ENCODE measurements at places on chromosomes 5 and 9.

GRCh38 chr9:12716823-12717600 lies 23.8 kb downstream of the TYRP1 start:
- DNase-seq = no peak

DNA sequence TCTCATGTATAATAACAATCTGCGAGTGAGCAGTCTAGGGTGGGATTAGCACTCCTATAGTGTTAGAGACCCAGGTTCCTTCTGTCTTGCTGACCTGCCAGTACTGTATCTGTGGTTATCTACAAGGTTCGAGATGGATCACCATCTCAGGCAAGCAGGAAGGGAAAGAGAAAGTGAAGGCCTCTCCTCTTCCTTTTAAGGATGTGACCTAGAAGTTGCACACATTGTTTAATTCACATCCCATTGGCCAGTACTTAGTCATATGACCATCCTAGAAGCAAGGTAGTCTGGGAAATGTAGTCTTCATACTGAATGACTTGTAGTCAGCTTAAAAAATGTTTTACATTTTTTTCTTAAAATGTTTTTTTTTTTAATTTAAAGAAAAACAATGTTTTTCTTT lies 168.6 kb downstream of the CARTPT start:
- peak; percentile 65 for DNase-seq

DNA sequence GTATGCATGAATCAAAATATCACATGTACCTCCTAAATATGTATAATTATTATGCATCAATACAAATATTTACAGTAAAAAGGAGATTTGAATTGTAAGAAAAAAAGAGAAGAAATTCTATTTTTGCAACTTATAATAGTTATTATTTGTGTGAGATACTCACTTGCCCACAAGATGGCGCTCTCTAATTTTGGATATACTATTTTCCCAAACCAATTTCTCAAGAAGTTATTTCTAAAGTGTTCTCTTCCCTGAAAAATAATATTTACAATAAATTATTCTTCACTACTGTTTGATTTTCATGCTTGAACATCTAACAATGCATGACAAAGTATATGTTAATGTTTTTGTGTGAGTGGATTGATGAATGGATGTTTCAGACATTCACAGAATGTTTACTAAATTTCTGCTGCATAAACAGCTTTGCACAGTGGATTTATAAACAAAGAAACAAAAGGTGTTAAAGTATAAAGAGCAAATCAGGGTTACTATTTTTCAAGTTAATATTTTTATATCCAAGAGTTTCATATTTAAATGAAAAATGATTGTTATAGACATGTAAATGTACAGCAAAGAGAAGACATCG lies 503.4 kb downstream of the PDE4D start:
- DNase-seq = peak; percentile 35

GRCh38 chr9:87300915-87301314 lies 196.8 kb upstream of the DAPK1 start:
- DNase-seq = no peak

DNA sequence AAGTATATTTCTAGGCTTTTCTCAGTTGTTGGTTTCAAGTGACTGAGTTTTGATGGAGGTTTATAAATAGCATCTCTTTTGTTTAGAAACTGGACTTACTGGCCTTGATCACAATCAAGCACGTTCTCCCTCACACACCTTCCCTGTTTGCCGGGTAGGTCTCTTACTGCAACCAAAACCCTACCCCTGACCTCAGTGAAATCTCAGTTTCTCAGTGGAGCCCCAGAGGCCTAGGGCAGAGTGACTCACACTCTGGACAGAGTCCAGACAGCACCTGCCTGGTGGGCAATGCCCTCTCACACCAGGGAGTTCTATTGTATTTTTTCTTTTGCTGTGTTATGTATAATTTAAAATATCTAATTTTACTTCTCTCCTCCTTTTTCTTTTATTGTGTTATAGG lies 48.4 kb upstream of the EPB41L4B start:
- DNase-seq = no peak

DNA sequence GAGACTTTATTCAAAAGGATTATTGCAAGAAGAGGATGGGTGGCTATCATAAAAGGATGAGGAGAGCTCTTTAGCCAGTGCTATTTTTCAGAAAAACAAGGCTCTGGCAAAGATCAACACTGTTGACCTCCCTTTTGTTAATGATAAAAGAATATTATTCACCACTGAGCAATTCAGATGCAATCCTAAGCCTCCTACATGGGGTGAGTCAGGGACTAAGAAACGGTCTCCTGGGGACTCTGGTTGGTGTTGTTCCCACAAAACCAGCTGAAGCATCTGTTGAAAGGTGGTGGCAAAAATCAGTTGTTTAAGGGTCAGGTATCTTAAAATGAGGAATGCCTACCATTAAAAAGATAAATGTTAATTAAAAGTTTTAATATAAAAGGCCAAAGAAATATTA lies 7.7 kb upstream of the GCNT1 start:
- peak; percentile 87 for DNase-seq

- peak; percentile 74 for DNase-seq
Observed at GRCh38 chr9:98429613-98430012, 174.2 kb upstream of the TBC1D2 start.

DNA sequence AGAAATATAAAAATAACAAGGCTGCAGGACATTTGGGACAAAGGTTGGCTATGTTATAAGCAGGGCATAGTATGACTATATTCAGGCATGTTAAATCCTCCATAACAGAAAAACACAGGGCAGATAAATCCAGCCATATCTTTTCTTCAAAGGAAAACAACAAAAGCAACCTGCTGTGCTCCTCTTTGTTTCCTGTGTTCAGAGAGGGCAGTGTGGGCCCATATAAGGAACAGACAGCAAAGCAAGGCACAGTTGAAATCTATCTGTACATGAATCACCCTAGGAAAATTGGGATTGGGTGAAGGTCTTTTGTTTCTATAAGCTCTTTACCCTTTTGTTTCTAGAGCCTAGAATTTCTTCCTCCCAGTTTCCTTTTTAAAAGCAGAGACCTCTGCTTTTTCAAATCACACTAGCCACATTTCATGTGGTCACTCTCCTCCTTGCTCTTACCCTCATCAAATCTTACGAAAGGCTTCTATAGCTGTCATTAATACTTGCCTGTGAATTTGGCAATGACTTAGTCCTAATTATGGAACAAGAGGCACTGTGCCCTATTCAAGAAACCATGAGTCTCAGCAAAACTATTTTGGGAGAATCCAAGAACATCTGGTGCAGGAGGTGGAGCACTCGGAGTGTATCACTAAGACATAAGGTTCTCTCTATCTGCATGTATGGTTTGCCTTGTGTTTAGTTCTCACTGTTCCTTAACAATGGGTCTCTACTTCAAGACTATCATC lies 1.8 kb downstream of the GZMA start:
- DNase-seq = peak; percentile 36

DNA sequence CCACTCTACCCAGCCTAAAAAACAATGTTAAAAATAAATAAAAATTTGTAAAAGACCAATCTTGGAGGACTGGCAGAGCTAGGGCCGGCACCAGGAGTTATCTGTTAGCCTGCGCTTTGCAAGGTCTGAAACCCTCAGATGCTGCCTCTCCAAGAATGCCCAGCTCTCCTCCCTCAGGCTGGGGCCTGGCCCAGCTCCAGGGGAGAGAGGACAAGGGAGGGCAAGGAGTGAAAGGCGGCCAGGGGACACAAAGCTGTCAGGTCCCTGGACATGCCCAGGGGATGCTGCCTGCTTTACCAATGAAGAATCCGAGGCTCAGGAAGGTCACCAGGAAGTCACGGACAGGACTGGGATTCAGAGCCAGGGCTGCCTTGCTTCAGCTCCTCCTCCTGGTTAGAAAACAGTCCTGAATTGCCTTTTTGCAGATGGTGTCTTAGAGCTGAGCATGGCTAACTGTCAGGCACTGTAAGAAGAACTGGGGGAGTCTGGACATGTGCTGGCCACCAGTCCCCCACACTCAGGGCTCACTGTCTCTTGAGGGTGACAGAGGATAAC lies 5.5 kb upstream of the N4BP3 start:
- DNase-seq = no peak

DNA sequence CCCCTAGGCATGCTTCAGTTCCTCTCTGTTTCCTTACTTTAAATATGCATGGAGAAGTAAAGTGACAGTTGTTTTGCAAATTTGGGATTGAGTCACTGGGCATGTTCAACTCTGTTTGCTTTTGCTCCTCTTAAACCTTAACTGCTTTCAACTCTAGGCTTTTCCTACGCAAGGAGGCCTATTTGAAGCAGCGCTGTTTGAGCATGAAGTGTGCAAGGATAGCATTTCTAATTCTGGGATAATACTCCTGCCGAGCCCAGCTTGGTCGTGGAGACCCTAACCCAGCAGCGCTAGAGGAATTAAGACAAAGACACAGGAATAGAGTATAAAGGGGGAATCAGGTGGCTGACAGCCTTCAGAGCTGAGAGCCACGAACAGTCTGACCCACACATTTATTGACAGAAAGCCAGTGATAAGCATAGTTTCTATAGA lies 803.4 kb upstream of the CDH10 start:
- no peak for DNase-seq

GRCh38 chr5:177094224-177095087 lies 7.7 kb downstream of the FGFR4 start:
- DNase-seq = peak; percentile 96

DNA sequence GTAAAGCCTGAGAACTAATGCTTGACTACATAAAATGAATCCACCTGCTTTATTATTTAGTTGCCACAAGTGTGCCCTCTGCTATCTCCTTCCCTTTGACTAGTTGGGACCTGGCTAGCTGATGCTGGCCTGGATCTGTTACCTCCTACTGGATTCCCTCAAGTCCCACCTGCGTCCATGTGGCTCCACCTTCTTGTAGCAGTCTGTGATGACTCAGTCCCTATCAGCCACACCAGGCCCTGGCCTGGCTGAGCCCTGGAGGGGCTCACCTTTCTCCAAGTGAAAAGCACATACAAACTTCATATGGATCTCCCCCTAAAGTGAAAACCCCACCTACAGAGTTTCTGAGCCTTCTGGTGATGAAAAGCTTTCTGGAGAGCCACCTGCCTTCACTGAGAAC lies 611.4 kb downstream of the SEMA5A start:
- DNase-seq = no peak

- no peak for DNase-seq
Observed at GRCh38 chr9:130043654-130044623, 950 bp upstream of the FNBP1 start.

GRCh38 chr5:58542709-58543108 lies 40.2 kb upstream of the RAB3C start:
- DNase-seq = no peak

DNA sequence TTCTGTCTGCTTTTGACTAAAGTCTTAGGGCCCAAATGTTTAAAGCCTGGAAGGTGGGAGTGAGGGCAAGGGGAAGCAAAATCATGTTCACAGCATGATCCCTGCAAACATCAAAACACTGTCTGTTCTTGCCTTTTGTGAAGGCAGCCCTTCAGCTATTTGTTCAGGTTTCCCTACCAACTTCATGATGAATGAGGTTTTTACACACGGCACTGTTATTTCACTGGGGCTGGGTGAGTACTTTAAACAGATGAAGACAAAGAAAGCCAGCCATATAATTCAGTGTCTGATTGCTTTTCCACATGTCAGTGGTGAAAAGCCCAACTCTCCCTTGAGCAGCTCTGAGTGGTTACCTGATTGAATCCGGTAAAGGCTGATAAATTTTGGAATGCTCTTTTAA lies 224.7 kb upstream of the GRAMD2B start:
- no peak for DNase-seq

GRCh38 chr9:134530724-134531123 lies 110.9 kb upstream of the COL5A1 start:
- no peak for DNase-seq

GRCh38 chr5:59648949-59649921 lies 244.3 kb downstream of the PDE4D start:
- DNase-seq = no peak

DNA sequence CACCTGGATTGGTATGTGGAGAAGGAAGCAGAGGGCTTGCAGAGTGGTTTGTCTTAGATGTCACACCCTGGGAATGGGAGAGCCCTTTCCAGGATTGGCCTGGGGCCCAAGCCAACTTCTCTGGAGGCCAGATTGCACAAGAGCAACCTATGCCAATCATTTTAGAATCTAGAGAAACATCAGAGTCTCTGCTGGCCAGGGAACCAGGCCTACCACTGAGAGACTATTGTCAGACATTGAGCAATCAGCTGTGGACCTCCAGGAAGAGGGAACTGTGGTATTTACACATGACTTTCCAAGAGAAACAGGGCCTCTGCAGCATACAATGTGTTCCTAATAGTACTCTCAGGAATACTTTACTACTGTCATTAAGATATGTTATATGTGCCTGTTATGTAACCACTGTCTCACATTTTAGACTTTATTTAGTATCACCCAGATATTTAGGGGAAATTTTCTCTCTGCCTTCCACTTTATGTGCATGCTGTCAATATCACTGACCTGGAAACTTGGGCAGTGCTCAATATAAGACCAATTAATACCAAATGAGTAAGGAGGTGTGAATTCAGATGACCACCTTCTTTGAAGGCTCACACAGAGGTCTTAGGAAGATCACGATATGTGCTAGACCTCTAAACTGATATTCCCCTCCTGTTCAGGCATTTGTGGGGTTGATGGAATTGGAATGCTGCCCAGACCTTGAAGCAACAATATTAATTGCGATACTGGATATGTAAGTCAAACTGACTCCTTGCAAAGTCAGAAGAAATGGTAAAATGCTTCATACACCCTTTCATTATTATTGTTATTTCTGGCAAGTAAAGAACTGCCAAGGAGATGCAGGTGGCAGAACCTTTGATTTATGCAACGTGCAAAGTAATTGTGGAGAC lies 20.5 kb upstream of the CCL28 start:
- peak; percentile 32 for DNase-seq

DNA sequence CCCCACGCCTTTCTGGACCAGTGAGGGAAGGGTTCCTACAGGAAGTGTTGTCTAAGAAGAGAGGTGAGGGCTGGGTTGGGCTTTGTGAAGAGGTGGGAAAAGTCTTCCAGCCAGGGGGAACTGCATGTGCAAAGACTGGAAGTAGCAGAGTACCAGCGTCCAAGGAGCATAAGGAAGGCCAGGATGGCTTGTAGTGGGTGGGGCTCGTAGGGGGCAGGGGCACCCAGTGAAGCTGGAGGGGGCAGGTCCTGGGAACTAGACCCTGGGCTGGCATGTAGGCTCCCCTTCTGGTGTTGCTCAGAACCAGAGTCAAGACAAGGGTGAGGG lies 20.4 kb downstream of the PRRX2 start:
- no peak for DNase-seq

DNA sequence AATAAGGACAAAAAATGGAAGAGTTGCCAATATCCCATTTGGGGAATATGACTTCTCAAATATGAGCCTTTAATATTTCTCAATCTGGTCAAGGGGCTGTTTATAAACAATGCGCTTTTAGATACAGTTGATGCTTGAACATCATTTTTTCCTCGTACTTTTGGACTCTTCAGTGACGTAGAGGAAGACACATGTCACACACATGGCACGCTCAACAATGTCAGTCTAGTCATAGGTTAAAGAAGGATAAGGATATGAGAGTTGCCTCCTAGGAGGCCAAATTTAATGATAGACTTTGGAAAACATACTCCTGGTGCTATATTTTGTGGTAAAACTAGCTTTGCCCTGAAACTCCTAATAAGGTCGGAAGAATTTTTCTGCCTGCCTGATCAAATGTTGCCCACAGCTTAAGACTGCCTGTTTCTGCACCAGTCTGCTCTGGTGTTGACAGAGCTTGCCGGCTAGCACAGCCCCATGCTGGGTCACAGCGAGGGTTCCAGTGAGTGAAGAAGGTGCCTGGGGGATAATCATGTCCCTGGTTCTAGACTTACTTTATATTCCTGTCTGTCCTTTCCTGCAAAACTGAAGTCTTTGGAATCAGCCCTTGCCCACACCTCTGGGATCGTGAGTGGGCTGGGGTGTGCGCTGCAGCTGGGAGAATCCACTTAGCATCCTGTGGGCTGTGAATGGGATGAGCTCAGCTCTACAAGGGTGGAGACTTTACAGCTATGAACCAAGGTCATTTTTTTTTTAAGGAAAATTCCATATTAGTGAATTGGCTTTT lies 230.8 kb upstream of the IRX4 start:
- no peak for DNase-seq

All from HCEC 1CT (cell line).